ENCODE measurements at places on chromosomes 3 and 15.

DNA sequence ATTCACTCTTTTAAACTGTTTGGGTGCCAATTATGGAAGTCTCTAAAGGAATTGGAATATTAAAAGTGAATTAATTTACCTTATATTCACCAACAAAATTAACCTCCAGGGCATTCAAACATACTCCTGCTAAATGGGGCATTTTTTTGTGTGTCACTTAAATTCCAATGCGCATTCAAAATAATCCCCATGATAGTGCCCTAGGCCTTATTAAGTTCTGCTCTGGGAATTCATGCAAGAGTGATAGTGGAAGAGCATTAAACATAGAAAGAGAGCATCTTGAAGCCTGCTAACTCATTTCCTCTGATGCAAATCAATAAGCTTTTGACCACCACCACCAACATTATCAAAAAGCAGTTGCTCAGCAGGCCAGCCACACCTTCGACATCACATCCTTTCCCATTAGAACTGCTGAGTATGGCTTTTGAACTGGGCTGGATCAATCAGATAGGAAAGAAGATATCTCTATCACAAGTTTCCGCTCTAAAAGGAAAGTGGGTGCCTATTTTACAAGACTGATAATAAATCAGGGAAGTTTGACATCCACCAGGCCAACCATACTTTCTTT lies 156.7 kb downstream of the TMCO5A start:
- no peak for DNase-seq

- no peak for DNase-seq
Observed at GRCh38 chr3:131386429-131387165, 5.0 kb downstream of the NUDT16 start.

- DNase-seq: no peak
Observed at GRCh38 chr15:33985287-33985686, 17.0 kb downstream of the CHRM5 start.

GRCh38 chr3:143832433-143832832 lies 15.8 kb downstream of the SLC9A9 start:
- DNase-seq: no peak

GRCh38 chr3:15703346-15703745 lies 94.4 kb downstream of the ANKRD28 start:
- no peak for DNase-seq

GRCh38 chr3:136928240-136928639 lies 29.5 kb upstream of the IL20RB start:
- DNase-seq: no peak

DNA sequence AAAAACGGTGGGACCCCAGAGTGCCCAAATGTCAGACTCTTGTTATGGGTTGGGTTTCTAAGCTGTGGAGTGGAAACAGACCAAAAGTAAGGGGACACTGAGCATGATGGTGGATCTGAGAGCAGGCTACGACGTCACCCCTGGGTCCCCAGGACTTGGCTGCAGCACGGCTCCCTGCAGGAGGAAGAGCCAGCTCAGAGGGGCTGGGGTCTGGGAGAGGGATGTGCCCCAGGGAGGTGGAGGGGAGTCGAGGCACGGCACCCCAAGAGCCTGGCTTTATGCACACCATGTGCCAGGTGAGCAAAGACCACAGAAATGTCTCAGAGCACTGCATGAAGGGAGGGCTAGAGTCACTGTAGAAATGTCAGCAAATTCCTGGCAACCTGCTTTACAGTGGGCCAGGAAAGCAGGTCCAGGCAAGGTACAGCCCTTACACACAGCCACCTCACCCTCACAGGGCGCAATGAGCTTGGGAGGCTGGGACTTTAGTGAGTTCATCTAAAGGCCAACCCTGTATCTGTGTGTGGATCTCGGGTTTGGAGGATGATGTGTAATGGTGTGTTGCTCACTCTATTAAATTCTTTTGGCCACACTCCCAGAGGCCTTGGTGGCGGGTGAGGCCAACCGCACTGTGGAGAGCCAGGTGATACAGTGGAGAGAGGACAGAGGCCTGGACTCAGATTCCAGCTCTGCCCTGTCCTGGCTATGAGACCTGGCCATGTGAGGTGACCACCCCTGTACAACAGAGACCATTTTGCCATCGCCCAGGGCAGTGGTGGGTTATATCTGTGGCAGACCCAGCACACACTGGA lies 14.1 kb downstream of the CTSH start:
- no peak for DNase-seq

DNA sequence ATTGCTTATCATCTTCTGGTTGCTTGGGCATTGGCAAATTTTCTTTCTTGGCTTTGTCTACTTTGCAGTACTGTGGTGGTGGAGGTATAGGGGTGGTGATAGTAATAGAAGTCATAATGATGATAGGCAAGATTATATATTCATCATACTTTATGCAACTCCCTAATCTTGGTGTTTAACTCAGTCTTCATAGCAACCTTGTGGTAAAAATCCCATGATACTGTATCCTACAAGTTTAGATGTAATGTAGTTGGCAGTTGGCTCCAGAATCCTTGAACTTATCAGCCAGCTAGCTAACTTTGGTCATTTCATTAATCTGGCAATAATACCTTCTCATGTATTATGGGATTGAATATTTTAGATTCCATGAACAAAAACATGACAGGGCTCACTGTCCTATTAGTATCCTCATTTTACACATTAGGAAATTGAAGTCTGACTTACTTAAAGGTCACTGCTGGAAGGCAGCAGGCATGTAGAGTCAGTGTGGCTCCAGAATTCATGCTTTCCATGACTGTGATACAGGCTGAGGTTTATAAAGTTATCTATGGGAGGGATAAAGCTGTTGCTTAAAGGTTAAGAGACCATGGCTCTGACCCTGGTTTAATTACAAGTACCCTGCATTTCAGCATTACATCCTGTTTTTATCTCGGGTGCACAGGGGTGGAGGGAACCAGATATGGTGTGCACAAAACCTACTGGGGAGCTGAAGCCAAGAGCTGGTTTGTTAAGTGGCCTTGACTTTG lies 33.3 kb downstream of the RBMS3 start:
- no peak for DNase-seq

GRCh38 chr15:64742385-64742784 lies 33.0 kb downstream of the RBPMS2 start:
- DNase-seq: no peak

DNA sequence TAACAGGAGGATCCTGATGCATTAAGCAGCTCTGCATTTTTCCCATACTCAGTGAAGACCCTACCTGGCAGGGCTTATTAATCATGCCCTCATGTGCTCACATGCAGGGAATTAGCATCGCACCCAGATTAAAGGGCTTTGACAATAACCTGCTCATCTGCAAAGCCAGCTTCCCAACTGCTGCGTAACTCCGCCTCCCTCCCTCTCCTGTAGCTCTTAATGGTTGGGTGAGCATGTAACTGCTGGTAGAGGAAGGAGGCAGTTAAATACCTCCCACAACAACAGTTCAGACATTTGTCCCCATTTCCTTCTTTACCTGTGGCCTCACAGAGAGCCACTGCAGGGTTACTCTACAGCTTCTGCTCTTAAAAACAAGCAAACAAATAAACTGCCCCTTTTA lies 203.6 kb upstream of the WNT5A start:
- no peak for DNase-seq

DNA sequence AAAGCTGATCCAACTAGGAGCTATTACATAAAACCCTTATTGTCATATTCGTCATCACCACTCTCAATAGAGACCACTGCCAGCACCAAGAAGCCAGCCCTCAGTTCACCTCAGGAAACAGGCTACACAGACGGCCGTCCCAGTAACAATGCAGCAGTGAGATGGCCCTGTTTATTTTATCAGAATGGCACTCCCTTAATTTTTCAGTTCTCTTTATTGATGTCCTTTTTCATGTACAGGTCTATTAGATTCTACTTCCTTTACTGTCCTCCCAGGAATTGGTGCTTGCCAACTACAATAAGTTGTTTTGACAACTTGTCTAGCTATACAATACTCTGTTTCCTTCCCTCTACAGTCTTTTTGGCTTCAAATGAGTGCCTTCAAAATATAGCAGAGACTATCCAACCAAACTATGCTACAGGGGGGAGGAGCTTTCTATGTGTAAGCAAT lies 272.5 kb downstream of the ZBTB20 start:
- no peak for DNase-seq

DNA sequence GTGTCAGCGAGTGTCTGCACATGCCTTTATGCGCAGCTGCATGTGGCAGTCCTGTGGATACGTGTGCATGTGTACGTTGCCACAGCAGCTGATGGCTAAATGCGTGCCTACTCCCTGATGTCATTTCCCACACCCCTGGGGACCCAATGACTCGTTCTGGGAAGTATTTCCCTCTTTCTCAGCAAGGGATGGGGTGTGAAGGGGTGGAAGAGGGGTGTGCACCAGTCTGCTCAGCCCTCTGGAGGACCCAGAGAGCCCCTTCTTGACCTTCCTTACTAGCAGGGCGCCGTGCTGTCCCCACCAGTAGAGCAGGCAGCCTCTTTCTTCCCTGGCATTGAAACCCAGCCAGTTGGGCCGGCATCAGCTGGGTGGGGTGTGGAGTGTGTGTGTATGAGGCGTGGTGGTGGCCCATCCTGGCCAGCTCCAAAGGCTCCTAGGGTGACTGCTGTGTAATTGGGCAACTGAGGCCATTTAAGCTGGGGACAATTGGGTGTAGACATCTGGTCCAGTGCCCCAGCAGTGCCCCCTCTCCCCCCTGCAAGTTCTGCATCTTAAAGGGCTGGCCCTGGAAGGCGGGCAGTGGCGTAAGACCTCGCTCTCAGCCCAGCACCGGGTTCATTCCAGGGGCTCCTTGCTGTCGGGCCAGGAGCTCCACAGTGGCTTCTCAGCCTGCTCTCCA lies 19.2 kb downstream of the SNX33 start:
- no peak for DNase-seq

DNA sequence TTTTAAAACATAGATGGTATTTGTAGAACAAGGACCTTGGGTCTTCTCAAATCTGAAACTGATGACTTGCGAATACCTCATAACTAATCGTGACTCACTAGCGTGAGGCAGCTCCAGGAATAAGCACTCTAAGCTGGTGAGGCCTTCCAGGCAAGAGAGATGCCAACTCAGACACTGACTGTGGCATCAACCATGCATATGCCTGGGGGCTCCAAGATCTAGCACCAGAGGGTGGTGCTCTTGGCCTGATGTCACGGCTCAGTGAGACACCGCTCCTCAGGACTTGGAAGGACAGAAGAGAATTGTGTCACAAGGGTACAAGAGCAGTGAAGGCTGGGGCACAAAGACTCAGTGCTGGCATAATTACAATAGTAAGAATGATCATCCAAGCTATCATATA lies 125.0 kb upstream of the TRIM42 start:
- DNase-seq: no peak

DNA sequence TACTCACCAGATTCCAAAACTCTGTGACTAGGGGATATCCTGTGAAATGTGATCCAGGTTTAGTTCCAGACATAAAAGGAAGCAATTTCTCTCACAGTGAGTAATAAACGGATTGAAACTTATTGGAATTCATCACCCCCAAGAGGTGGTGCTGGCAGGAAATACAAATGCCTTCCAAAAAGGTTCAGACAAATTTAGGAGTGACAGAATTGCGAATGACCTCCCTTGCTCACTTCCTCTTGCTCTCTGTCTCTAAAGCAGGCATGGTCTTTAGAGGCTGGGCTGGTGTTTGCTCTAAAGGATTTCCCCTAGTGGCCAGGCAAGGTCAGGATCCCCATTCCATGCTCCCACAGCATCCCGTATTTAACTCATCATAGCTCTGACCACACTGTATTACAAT lies 449.4 kb upstream of the PPP2R3A start:
- DNase-seq: no peak

DNA sequence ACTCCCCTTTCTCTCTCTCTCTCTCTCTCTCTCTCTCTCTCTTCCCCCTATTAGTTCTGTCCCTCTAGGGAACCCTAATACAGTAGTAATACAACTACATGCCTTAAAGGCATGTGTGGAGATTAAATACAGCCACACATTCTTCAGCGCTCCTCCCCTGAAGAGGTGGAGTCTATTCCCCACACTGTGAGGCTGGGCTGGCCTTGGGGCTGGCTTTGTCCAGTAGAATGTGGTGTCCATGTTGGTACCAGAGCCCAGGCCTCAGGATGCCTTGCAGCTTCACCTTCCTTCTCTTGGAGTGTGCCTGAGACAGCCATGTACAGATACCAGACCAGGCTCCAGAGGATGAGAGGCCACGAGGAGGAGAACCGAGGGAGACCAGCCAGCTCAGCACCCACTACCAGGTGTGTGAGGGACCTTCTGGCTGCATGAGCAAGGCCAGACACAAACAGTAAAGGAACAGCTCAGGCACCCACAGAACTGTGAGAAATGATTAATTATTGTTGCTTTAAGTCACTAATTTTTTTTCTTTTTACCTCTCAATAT lies 10.7 kb downstream of the SLC6A20 start:
- no peak for DNase-seq

DNA sequence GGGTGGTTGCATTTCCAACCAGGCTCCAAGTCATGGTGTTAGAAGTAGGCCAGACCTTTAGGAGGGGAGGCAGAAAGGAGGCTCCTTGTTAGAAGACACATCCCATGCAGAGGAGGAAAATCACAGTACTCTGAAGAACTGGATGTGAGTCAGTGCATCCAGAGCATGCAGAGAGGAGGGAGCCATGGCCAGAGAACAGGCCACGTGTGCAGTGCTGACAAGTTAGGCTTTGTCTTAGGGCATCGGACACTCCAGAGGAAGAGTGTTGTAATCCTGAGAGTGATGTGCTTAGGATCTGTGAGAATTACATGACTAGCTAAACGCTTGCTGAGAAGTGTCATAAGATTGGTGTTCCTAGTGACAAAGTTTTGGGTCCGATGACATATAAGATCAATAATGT lies 456.5 kb upstream of the THRB start:
- DNase-seq: no peak

DNA sequence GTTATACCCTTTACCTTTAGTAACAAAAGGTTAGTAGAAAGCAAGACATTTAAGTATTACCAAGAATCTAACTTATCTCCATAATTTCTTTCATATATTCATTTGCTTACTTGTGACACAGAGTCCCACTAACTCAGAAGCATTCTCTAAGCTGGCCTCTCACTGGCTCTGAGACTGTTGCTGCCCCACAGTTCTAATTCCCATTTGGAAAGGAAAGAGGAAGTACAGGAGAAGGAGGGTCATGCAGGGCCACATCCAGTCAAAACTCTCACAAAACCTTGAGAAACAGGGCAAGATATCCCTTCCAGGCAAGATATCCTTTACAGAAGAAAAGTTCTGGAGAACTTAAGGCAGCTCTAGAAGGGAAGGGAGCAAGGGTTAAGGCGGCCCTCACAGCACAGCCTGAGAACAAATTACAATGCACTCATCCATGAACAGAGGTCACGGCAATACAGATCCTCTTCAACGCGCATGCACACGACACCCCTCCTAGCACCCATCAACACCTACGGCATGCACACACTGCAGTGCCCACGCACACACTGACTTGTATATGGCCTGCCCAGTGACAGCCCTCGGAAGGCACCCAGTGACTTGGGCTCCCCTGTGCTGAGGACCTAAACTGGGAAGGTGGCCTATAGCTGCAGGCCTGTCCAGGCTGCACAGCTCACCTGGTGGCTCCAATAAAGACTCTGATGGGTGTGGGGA lies 13.0 kb upstream of the MYO5C start:
- DNase-seq: no peak

GRCh38 chr3:118472586-118472985 lies 562.1 kb downstream of the IGSF11 start:
- no peak for DNase-seq

Data from stimulated activated CD8-positive, alpha-beta memory T cell treated with anti-CD3 and anti-CD28 coated beads, Interleukin-15, amount 100 ng/mL, for 4 hours (primary cell).